ENCODE measurements at places on chromosomes 6 and 20. TPM values are rescaled to one million over a fixed set of nuclear protein-coding genes. Genes with fewer than 3 reads are reported as not detected.

TFAP2A gene
- total RNA-seq: not detected

HDGFL1 gene
- not detected for total RNA-seq

WRNIP1 gene
- 50.5 TPM for total RNA-seq

SCRT2 gene
- total RNA-seq: 0.03 TPM

DNA sequence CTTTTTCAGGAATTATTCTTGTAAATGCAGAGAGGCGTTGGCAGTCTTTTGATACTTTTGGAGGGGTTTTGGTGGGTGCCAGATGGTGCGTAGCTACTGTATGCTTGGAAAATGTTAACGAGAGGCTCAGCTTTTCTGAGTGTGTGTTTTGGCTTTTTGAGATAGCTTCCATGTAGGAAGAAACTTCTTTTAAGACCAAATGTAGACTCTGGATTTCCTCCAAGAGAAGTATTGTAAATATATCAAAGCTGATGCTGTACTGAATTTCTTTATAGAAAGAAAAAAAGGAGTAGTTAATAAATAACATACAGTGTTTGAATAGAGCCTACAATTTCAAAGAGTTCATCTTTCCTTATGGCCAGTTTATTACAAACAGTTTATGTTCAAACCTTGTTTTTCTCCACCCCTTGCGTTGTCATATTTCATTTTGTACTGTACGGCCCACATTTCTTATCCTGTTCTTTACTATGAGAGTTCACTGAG, 16.7 kb downstream of the TIAM2 start:
- DNase-seq: no peak

GRCh38 chr20:2692886-2693285, 306 bp downstream of the EBF4 start:
- no peak for DNase-seq

DNA sequence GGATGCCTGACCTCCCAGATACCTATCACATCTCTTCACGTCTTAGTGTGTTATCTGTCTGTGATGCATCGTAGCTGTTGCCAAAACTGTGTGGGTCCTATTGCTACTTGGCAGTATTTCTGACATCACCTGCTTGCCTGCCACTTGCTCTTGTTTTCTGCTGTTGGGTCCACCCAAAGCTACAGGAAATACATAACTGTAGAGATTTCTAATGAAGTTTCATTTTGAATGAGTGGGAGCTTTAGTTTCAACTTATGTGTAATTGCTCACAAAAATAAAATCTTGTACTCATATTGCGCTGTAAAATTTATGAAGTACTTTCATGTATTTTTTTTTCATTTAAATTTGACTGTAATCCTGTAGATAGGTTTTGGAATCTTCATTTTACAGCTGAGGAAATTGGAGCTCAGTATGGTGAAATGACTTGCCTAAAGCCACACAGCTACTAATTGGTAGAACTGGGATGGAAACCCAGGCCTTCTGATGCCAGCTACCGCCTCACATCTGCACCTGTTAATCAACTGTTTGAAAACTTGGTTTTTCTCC, 113.6 kb upstream of the MAN1A1 start:
- DNase-seq: no peak

GRCh38 chr6:148441454-148441911, 98.8 kb downstream of the SASH1 start:
- DNase-seq: no peak

- DNase-seq: no peak
These were observed 71.3 kb downstream of the EFHC1 start for GRCh38 chr6:52491203-52492069.

GRCh38 chr6:4358414-4359107, 223.2 kb upstream of the ECI2 start:
- peak; percentile 73 for DNase-seq

Data from H7 (cell line).